Aorta (tissue), 5 donors: ENCODE measurements at places on chromosomes 5 and 9. TPM values are rescaled to one million over a fixed set of nuclear protein-coding genes. Genes with fewer than 3 reads are reported as not detected.

Gene PFN3
- polyA plus RNA-seq = not detected

Gene PCDH1
- 1.4 TPM for polyA plus RNA-seq

Gene FOXD4L3
- polyA plus RNA-seq = not detected

Gene MEGF9
- 8.3 TPM for polyA plus RNA-seq

Gene AQP7
- 1.4 TPM for polyA plus RNA-seq

Gene CDH9
- not detected for polyA plus RNA-seq

Gene SLC46A2
- not detected for polyA plus RNA-seq

DNA sequence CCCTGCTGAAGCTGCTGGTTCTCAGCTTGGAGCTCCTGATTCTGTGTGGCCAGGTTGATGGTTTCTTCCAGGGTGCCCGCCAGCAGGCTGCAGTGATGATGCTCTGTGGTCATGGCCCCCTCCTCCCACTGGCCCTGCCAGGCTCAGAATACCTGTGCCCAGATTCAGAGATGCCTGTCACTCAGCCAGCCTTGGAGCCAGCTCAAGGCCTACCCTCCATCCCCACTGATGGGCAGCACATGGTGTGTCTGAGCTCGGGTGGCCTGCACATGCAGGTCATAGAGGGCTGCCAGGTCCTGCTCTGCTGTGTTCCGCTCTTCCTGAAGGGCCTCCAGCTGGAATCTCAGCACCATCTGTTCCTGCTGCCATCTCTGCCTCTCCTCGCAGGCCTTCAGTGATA, 5.4 kb downstream of the SLC35A4 start:
- DNase-seq = no peak

DNA sequence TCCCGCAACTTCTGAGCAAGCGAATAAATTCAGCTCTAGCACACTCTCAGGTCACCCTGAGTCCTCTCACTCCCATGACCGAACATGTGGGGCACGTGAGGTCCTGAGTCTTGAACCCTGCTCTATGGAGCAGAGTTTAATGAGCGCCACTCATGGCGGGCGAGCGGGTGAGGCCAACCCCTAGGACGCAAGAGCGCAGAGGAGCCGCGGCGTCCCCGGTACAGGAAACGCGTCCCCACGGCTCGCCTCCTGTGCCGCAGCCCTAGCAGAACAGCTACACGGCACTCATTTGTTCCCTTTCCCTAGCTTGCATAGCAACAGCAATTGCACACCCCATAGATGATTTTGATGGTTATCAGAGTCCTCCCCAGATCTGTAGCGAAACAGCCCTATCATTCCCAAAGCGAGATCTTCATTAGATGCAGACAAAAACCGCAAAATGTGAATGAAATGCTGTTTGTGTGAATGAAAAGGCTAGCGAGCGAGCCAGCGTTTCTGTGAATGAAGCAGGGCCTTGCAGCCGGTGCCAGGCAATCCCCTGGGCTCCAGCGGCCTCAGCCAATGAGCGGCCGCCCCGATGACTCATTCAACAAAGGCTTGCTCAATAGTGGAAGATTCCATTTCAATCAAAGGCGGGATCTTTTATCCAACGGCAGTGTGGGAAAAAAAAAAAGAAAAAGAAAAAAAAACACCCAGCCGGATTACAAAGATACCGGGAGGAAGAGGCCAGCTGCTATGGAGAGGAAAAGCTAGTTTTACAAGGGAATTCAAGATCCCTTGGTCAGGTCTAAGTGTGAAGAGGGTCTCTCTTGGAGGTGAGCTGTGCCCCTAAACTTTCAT, 1.5 kb upstream of the SHC3 start:
- DNase-seq = peak; percentile 93

DNA sequence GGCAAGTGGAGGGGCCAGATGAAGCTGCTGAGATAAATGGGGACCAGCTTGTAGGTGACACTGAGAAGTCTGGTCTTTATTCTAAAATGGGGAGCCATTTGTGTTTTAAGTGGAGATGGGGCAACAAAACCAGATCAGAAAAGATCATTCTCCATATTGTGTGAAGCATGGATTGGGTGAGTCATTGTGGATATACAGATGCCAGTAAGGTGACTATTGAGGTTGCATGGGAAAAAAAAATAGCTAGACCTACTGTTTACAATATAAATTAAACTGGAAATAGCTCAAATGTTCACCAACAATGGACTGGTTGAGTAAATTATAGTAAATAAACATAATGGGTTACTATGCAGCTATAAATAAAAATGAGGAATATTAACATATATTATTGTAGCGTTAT, 5.4 kb upstream of the MAP1B start:
- no peak for DNase-seq

DNA sequence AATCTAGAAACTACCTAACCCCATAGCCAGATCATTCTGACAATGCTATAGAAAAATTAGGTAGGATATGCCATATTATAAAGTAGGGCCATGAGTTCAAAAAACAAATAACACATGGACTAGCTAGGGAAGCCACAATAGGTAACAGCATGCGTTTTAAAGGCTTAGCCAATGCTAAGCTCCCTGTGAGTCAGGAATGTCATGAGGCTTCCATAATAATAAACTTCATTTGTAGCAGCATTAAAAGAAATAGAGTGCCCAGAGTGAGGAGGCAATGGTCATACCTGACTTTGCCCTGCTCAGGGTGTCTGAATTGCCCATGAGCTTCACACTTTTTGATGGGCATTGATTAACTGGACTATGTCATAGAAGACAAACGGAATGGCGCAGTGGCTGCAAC, 15.8 kb downstream of the FOXE1 start:
- no peak for DNase-seq

DNA sequence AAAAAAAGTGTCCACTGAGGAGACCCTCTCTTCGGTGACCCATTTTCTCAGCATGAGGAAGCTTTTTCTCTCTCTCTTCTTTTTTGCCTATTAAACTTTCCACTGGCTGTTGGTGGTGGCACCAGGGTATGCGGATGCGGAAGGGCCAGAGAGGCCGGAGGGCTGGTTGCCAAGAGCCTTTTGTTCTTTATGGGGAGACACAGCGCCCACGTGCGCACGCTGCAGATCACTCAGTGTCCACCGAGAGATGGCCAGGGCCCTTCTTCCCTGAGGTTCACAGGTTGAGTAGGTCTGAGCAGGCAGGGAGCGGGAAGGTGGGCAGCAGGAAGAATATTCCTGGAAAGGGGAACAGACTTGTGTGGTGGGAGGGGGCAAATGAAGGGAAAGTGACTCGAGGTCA, 69.1 kb downstream of the STK10 start:
- no peak for DNase-seq

DNA sequence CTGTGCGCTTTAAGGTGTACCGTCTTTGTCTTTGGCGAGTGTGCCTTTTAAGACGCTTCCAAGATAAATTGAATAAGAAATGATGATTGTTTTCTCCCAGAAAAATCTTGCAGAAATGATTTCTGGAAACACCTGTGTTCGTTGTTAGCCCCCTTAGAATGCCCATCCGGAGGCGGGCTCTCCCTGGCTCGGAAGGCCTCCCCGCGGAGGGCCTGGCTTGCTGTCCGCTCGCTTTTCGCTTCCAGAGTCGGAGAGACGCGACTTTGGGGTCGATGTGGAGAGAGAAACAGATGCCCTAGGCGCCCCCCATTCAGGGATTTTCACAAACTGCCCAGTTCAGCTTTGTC, 23.9 kb downstream of the LECT2 start:
- DNase-seq = no peak
